Natural killer cell treated with Interleukin-12 subunit alpha and Interleukin-12 subunit beta and Interleukin-15 and Interleukin-18, amount 100 ng/mL, for 72 hours (primary cell): ENCODE measurements at places on chromosomes 3 and 15.

GRCh38 chr15:98160236-98160635, 199.7 kb downstream of the ARRDC4 start:
- H3K27me3 ChIP-seq, result peaks cover 19% of the 10 kb centered on the region
- peak overlapping the region; percentile 40 for H3K27ac ChIP-seq
- DNase-seq, result peak; percentile 78
- peaks cover 21% of the 10 kb centered on the region for H3K4me1 ChIP-seq
- H3K36me3 ChIP-seq, result no peaks in the 10 kb centered on the region

DNA sequence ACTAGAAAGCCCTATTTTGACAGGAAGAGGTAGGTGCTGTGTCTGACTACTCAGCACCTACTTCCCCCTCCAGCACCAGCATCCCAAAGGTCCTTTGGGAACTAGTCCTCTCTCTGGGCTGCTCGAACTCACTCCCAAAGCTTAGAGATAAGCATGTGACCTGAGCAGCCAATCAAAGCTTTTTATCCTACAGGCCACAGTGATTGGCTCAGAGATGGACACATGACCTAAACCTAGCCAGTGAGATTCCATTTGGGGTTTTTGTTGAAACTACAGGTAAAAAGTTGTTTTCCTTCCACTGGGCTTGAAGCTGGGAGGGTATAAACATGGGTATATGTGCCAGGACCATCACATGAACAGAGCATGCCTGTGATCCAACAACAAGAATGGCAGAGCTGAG, 186.5 kb upstream of the PPP2R3A start:
- H3K4me3 ChIP-seq, result no peak overlapping the region
- no peak for DNase-seq
- no peak overlapping the region for H3K27ac ChIP-seq
- H3K36me3 ChIP-seq, result no peaks in the 10 kb centered on the region

GRCh38 chr3:20056725-20057611, 16.7 kb downstream of the KAT2B start:
- H3K36me3 ChIP-seq, result peaks cover 4% of the 10 kb centered on the region
- DNase-seq, result no peak
- no peak overlapping the region for H3K27ac ChIP-seq
- H3K4me3 ChIP-seq, result no peak overlapping the region

GRCh38 chr15:62958528-62959363, 83.8 kb upstream of the TPM1 start:
- peaks cover 7% of the 10 kb centered on the region for H3K4me1 ChIP-seq
- H3K27ac ChIP-seq, result no peak overlapping the region
- H3K36me3 ChIP-seq, result no peaks in the 10 kb centered on the region
- no peak overlapping the region for H3K4me3 ChIP-seq
- H3K27me3 ChIP-seq, result peaks cover 4% of the 10 kb centered on the region
- no peak for DNase-seq

DNA sequence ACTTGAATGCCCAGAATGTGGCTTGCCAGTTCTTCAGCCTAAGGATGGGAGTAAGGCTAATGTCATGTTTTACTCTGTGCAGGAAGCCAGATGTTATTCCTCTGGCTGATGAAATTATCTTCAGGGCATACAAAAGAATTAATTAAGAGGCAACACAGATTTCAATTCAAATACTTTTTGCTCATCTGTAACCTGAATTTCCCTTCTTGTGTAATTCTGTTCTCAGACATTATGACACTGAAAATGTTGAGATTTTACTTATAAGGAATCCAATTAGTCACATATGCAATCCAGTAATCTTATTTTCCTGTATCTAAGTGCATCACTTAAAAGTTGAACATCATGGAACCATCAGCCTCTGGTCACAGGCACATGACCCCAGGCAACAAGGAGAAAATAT, 136.5 kb downstream of the CPNE4 start:
- H3K36me3 ChIP-seq, result no peaks in the 10 kb centered on the region
- DNase-seq, result no peak
- H3K27me3 ChIP-seq, result no peaks in the 10 kb centered on the region
- no peaks in the 10 kb centered on the region for H3K4me1 ChIP-seq
- no peak overlapping the region for H3K4me3 ChIP-seq

DNA sequence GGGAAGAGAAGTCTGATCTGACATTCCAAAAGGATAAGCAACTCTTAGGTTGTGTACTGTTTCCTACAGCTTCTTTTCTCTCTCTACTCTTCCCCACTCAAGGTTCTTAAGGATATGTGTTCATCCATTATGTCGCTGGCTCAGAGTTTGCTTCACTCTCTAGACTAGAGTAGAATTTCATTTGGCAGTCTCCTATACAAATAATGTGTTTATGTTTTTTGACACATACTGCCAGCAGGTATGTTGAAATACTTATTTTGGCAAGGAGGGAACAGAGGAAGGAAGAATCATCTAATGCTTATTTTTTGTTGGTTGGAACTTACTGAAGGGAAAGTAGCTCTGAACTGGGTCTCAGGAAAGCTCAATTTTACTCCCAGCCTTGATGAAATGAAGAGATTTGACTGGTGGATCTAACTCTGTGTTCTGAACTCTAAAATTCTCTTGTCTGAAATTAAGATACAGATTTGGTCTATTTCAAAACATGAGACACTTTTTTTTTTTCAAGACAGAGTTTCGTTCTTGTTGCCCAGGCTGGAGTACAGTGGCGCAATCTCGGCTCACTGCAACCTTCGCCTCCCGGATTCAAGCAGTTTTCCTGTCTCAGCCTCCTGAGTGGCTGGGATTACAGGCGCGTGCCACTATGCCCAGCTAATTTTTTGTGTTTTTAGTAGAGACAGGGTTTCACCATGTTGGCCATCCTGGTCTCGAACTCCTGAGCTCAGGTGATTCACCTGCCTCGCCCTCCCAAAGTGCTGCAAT, 7.6 kb upstream of the EMC3 start:
- H3K27me3 ChIP-seq, result no peaks in the 10 kb centered on the region
